ENCODE measurements at places on chromosomes 12 and 14.

- no peak for DNase-seq
These were observed 90.2 kb downstream of the KDM2B start for GRCh38 chr12:121490401-121491281.

- no peak for DNase-seq
These were observed 129.8 kb downstream of the TMX1 start for GRCh38 chr14:51369814-51370213.

GRCh38 chr14:22420598-22421186 is 168.3 kb downstream of the DAD1 start:
- DNase-seq, result no peak

DNA sequence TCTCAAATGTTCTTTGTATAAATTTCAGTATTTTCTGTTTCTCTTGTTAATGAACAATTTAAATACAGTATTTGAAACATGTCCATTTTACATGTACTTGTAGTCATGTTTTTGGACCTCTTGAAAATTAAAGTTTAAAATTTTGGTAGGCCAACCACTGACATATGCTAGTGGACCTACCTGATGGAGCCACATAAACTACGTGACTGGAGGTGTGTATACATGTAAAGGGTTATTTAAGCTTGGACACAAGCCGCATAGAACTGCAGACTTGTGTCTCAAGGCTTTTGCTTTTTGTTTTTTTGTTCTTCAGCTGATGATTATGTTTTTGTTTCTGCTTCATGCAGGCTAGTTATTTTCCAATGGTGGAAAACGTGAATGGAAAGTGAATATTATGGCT is 568.5 kb upstream of the MDGA2 start:
- no peak for DNase-seq

DNA sequence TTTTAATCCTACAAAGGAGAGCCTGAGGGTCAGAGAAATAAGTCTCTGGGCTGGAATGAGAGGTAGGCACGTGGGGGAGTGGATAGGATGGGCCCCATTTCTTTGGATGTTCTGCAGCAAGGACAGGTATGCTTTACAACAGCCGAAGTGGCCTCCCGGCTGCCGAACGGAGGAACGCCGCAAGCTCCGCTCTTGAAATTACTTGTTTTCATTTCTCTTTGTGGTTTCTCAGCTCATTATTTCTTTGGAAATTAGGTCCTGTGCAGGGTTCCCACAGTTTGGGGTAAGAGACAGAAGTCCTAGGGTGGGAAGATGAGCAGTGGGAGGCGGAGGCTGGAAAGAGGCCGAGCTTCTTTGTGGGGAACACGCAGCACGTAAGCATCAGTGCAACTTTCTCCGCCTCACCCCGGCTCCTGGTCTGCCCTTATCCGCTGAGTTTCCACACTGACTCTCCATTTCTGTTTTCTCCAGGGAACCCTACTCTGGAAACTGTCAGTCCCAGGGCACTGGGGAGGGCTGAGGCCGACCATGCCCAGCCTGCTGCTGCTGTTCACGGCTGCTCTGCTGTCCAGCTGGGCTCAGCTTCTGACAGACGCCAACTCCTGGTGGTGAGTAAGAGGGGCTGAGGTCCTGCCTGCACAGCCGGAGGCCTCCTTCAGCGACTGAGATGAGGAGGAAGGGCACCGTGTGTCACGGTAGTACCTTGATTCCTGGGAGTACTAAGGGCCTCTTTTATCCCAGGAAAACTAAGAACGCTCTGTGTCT is 2.0 kb downstream of the WNT5B start:
- DNase-seq, result no peak

- DNase-seq, result no peak
These were observed 18.3 kb downstream of the KICS2 start for GRCh38 chr12:64203775-64204174.

DNA sequence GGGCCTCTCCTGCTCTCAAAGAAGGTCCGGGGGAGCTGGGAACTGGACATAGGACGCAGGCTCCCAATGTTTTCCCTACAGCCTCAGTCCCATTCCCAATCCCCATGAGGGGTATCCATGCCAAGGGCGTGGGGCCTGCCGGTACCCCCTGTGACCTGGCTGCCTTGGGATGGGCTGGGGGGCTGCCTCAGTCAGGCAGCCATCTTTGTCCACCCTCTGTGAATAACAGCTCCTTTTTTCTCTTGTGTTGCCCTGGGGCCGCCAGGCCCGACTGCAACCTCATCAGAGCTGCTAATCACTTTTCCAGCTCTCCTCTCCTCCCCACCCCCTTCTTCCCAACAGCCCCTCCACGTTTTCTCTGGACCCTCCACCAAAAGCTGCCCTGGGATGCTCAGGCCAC is 11.2 kb downstream of the FIGNL2 start:
- no peak for DNase-seq

- no peak for DNase-seq
These were observed 398.3 kb downstream of the APAF1 start for GRCh38 chr12:99043319-99043914.

GRCh38 chr12:13588574-13588973 is 392.0 kb downstream of the EMP1 start:
- no peak for DNase-seq

- no peak for DNase-seq
These were observed 173.1 kb upstream of the RTL1 start for GRCh38 chr14:101076451-101077198.

DNA sequence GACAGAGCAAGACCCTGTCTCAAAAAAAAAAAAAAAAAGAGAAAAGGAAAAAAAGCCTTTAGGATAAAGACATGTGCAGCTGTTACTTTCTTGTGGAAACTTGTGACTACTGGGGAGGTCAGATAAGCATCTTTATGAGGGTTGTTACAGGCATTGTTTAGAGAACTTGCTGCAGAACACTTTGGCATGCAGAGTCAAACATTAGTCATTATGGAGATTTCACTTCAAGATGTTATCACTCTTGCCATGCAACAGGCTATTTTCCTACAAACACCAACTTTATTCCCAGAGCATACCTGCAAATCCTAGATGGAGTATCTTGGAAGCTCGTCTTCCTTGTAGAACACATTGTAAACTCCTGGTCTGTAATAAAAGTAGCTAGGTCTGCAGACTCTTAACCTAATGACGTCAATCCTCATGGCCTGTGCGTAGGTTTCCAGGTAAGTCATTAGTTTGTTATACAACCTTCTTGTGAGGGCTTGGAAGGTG is 36.3 kb upstream of the WDR89 start:
- DNase-seq, result no peak

DNA sequence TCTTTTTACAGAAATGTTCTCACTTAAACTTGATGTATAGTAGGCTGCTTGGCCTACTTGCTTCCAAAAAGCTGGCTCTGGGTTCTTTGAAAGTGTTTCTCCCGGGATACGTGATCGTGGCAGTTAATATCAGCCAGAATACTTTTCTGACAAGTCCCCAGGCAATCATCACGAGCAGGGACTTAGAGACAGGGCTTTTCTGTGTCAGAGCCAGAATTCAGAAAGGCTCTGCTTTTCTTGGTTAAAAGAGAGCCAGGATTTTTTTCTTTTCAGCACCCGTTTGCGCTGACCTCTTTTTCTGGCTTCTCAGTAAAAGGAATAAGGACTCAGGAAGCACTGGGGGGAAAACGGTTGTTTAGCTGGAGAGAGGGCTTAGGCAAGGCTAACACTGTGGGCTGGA is 57.8 kb upstream of the ARHGAP5 start:
- DNase-seq, result no peak

GRCh38 chr14:24441485-24441884 is 1.1 kb downstream of the SDR39U1 start:
- no peak for DNase-seq

GRCh38 chr12:123045678-123046077 is 65.2 kb downstream of the ARL6IP4 start:
- DNase-seq, result no peak

DNA sequence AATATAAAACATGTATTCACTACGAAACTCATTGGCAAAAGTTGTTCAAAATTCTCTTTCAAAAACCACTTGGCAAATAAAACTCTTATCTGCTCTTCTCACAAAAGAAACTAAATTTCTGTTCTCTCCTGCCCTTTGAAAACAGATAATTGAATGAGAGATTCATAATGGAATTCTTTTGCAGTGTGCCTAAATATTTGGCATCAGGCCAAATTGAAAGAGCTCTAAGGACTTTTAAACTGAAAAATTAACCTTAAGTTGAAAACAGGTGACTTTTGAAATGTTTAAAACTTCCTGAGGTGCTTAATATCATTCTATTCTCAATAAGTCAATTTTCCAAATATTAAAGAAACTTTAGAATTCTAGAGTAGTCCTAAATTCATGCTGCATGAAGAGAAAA is 136.4 kb downstream of the FSCB start:
- DNase-seq, result no peak

GRCh38 chr12:86389949-86390348 is 133.8 kb upstream of the MGAT4C start:
- no peak for DNase-seq

- no peak for DNase-seq
These were observed 9.9 kb downstream of the GALNT9 start for GRCh38 chr12:132319359-132319950.

DNA sequence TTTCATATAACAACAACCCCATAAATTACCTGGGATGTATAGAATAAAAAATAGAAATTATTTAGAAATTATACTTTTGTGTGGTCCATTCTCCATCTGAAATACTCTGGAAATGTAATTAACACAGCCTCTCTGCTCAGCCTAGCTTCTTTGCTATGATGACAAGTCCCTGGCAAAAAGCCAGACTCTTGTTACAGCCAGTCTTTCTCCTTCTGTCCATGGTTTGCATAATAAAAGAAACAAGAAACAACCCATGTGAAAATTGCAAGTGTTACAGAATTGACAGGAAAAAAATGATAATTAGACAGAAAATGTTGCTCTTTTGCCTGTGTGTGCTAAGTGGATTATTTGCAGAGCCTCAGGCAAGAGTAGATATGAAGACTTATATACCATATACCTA is 61.3 kb downstream of the C12orf50 start:
- no peak for DNase-seq

- DNase-seq, result no peak
These were observed 3.7 kb upstream of the ZNF384 start for GRCh38 chr12:6692888-6693287.

GRCh38 chr14:72636871-72637270 is 257.0 kb downstream of the DPF3 start:
- no peak for DNase-seq

All from thoracic aorta (tissue), 2 donors.